ENCODE measurements at places on chromosomes 3 and 15.

GRCh38 chr3:160953686-160954085 lies 151.5 kb downstream of the B3GALNT1 start:
- DNase-seq: no peak

GRCh38 chr3:43019006-43019809 lies 40.1 kb downstream of the GASK1A start:
- no peak for DNase-seq

DNA sequence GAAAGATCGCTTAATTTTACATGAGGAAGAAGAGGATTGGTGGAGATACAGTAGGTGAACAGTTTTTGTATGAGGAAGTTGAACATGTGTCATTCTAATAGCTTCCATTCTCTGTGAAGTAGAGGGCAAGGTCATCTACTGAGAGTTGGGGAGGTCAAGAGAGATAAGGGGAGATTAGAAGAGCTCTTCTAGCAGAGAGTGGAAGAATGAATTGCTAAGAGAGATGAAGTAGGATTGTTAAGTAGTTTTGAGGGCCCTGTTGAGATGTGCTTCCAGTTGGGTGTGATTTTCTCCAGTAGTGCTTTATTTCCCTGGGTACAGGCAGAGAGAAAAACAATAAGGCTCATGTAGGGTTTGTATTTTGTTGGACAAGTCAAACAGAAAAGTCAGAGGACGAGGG lies 5.2 kb downstream of the OPA1 start:
- DNase-seq: no peak

GRCh38 chr3:50336452-50337174 lies 4.0 kb downstream of the RASSF1 start:
- no peak for DNase-seq

Measured in substantia nigra (tissue), 51 donors.